ENCODE measurements at places on chromosomes 1 and 21. TPM values are rescaled to one million over a fixed set of nuclear protein-coding genes. Genes with fewer than 3 reads are reported as not detected.

ACTL8 gene
- not detected for total RNA-seq

GRCh38 chr1:8171751-8172464 lies 145.8 kb upstream of the ERRFI1 start:
- no peak for DNase-seq

GRCh38 chr1:100461222-100461621 lies 76.7 kb upstream of the GPR88 start:
- no peak for DNase-seq

GRCh38 chr1:2979191-2980072 lies 41.8 kb upstream of the ACTRT2 start:
- no peak for DNase-seq

- no peak for DNase-seq
These were observed 1.1 kb downstream of the LRRC3 start for GRCh38 chr21:44456214-44456914.

DNA sequence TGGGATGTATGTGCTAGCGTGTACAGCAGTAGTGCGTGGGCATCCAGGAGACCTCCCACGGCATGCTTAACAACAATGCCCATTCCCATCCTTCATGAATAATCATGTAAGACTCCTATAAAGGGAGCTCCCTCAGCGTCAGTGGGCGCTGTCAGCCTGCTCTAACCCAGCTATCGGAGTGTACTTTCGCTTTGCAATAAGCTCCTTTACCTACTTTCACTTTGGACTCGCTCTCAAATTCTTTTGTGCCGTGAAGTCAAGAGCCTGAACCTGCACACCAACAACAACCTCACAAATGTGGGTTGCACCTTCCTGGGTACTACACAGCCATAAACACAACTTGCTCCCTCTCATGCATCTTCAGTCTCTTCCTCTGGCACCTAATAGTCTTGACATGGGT lies 114.8 kb upstream of the PAXBP1 start:
- peak; percentile 20 for DNase-seq
